ENCODE measurements at places on chromosomes 2 and 18.

DNA sequence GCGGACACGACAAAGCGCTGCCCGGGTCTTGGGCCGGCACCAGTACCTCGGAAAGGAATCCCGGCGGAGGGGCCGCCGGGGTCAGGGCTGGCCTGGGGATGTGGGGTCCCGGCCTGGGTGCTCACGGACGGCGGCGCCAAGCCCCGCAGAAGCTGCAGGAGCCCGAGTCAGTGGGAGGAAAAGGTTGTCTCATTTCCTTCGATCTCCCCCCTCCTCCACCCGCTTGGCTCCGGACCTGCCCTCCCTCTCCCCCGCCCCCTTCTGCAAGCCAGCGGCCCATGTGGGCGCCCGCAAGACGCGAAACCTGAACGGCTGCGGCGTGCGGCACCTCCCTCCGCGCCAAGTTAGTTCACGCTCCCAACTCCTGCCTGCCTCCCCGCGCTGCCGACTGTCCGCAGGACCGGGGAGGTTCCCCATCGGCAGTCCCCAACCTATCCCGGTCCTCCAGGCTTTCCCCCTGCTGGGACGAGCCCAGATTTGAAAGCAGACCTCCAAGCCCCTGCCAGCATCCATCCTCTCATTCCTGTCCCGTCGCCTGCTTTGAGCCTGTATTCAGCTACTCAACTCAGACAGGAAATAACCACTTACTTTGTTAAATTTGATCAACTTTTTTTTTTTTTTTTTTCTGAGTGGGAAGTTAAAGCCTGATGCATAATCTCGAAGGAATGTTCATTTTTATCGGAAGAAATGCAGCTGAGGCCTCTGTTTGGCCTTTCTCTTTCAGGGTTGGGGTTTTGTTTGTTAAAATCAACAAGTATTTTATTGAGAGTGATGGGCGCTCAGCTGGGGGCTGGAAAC is at the start of gene EVA1A:
TSS of gene EVA1A (minus strand) at position 172 of the 798 bp plus-strand sequence. CDS start 42,799 bp downstream, outside the sequence.
- peak; percentile 52 for DNase-seq

- no peak for DNase-seq
Measured at GRCh38 chr2:10190737-10191532, 68.4 kb downstream of the RRM2 start.

DNA sequence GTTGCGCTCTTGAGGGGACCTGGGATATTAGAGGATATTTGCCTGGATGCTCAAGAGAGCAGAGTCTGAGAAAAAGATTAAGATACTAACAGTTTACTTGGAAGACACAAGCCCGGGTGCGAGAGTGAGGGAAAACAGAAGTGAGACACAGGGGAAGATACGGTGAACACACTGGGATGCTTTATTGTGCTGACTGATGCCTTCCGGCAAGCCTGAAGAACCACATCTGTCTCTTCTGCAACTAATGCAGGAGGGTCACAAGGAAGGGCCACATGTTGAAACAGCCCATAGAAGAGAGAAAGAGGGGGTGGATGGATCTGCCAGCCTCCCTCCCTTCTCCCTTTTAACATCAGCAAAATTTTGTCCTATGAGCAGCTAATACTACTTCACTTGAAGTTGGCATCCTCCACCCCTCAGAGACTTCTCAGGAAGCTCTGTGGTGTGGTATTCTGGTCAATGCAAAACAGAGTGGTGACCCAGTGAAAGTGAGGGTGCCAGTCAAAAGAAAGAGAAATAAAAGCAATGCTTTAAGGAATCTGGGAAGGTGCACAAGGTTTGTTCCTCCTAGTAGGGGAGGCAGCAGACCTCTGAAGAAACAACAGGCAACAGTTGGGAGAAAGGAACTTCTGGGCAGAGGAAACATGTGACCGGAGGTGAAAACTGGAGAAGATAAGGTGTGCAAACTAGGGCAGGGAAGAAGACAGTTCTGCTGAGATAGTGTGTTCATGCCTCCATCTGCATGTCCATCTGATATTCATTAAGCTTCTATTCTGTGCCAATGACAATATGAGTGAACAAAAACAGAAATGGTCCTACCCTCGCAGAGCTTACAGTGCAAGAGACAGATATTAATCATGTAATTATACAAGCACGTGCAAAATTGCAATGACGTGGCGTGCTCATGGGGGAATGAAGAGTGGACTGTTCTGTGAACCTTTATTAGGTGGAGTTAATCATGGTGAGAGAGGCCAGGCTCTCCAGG is 107.1 kb downstream of the LYPD6B start:
- peak; percentile 38 for DNase-seq

DNA sequence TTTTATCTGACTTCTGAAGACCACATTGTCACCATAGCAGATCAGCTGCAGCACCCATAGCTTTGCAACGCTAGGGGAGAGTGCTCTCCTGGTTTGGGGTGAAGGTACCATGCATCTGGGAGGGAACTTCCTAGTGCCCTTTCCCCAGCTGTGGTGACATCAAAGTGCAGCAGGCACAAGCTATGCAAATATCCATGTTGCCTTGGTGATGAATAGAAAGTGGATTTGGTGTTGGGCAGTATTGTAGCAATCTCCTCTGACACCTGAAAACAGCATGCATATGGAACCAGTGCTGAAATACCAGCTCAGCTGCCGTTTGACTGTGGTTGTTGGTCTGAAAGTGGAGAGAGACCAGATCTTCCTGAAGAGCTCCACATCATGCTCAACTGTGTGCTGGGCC is 37.1 kb downstream of the BCL2L11 start:
- DNase-seq = no peak

GRCh38 chr2:195995499-195995898 is 73.1 kb downstream of the DNAH7 start:
- no peak for DNase-seq

GRCh38 chr2:36951574-36951973 is 14.8 kb downstream of the STRN start:
- no peak for DNase-seq

DNA sequence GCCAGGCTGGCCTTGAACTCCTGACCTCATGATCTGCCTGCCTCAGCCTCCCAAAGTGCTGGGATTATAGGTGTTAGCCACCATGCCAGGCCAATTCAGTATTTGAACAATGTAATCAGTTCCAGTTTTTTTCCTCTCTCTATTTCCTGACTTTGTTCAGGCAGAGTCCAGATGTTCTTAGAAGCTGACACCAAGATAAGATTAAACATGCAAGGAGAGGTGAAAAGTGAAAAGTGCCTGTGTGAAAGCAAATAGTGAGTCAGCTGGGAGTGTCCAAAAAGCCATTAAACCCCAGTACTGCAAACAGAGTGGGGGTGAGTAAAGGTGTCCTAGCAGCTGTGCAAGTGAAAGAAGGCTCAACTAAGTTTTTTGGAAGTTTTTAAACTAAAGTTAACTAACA is 231.5 kb downstream of the PTH2R start:
- no peak for DNase-seq

DNA sequence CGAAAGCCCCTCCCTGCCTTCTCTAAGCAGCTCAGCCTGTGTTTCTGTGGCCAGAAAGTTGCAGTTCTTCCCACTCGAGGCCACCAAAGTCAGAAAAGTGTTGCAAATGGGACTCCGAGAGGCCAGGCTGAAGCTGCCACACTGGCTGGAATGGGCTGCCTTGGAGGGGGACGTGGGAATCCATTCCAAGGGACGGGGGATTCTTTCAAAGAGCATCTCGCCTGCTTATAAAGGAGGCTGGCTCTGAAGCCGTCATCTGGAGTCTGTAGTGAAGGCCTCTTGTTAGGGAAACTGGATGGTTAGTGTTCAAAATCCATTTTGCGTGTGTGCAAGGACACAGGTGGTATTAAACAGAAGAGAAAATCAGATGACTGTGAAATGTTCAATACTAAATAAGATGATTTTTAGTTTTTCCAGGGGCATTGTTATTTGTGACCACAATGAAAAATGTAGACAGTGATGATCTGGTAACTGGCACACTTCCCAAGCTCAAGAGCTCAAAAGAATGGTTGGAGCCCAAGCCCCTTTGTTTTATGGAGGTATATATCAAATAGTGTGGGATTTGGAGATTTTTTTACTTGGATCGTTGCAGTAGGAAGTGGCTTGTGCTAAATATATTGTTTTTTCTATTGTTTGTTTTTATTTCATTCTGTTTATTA is 782 bp downstream of the FAM228B start:
- DNase-seq = peak; percentile 13

DNA sequence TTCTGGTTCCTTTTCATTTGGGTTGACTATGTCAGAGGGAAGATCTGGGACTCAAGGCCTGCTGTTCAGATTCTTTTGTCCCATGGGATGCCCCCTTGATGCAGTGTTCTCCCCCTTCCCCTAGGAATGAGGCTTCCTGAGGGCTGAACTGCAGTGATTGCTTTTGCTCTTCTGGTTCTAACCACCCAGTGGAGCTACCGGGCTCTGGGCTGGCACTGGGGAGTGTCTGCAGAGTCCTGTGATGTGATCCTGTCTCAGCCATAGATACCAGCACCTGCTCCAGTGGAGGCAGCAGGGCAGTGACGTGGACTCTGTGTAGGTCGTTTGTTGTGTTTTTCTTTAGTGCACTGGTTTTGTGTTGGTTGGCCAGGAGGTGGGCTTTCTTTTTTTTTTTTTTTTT is 32.1 kb upstream of the RHOB start:
- no peak for DNase-seq

DNA sequence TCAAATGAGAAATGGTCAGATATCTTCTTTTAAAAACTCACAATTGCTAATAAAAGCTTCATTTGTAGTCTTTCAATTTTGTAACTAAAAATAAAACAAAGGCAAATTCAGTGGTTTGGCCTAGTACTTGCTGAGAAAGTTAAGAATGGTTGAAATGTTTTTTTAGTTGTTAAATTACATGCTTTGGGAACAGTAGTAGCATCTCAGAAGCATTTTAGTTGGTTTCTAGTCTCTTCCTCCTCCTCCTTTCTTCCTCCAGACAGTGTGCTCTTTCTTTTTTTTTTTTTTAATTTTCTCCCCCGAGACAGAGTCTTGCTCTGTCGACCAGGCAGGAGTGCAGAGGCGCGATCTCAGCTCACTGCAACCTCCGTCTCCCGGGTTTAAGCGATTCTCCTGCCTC is 9.8 kb downstream of the TRAK2 start:
- no peak for DNase-seq

GRCh38 chr2:17934721-17935120 is 56.3 kb downstream of the KCNS3 start:
- DNase-seq = peak; percentile 17

DNA sequence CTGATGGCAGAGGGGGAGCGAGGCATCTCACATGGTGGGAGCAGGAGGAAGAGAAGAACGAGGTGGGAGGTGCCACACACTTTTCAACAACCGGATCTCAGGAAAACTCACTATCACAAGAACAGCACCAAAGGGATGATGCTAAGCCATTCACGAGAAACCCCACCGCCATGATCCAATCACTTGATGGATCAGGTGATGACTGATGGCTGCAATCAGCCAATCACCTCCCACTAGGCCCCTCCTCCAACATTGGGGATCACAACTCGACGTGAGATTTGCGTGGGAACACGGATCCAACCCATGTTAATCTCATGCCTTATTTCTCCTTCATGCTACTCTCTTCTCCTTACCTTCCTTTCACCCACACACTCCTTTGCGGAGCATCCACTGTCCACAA is 143.6 kb downstream of the ANTXR1 start:
- no peak for DNase-seq

- no peak for DNase-seq
Measured at GRCh38 chr2:14330884-14331283, 301.6 kb upstream of the LRATD1 start.

DNA sequence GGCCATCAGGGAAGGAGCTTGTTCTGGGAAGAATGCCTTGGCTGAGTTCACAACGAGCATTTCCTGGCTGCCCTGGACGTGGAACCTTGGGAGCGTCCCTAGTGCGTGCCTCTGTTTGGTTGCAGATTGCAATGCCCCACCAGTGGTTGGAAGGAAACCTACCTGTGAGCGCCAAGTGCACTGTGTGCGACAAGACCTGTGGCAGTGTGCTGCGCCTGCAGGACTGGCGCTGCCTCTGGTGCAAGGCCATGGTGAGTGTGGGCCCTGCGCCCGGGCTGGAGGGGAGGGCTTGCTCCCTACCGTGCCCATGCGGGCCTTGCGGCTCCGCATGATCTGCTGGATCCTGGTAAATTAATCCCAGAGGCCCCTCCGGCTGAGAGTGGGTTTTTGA is 81.9 kb downstream of the DGKD start:
- no peak for DNase-seq

DNA sequence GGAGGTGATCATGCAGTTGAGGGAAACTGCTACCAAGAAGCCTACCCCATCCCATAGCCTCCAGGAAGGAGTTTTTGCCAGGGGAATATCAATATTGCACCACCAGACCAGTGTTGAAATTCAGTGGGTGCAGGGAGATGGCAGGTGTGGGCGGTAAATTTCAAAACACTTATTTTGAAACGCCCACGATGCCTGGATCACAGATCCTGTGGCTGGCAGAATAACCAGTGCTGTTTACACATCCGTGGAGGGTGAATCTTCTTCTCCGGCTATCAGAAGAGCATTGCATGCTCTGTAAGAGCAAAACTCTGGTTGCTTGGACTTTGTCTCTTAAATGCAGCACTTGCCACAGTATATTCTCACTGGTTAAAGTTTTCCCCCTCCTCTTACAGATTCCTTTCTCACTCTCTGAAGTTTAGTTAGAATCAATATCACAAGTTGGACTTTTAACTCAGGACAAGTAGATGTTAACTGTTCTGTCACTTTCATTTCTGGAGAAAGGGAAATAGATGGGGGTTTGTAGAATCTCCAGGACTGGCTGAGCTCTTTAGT is 70.5 kb upstream of the ZCCHC2 start:
- DNase-seq = no peak

DNA sequence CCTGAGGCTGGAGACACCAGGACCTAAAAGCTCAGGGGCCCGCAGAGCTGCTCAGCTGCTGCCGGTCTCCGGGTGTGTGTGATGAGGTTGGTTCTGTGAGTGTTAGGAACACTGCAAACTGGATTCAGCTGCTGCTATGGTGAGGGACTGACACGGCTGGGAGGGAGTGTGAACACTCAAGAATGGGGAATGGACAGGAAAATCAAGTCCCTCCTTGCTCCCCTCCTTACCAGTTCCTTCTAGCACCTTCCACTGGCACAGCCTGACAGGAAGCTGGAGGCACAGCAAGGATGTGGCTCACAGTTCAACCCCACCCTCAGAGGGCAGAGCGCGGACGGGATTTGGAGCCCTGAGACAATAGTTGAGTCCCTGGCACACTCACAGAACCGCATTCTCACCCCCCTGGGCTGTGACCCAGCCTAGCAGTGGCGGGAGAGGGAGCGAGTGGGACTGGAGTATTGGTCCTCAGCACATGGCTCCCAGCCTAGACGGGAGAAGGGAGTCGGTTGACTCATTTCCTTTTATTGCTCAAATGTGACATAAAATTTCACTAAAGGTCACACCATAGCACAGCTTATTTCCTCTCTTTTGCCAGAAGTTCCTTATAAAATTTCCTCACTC is 42.5 kb downstream of the LRRC30 start:
- peak; percentile 6 for DNase-seq

DNA sequence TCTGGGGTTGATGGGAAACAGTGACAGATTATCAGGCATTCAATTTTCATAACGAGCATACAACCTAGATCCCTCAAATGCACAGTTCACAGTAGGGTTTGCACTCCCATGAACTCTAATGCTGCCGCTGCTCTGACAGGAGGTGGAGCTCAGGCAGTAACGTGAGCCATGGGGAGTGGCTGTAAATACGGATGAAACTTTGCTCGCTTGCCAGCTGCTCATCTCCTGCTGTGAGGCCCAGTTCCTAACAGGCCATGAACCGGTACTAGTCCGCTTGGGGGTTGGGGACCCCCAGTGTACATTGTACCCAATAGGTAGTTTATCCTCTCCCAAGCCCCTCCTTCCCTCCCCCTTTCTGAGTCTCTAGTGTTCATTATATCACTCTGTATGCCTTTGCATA is 94.6 kb downstream of the PTH2R start:
- DNase-seq = no peak

Data from fibroblast of skin of left biceps (primary cell).